ENCODE measurements at places on chromosomes 6 and 20.
A peak's percentile ranks its signal among the peaks of the same experiment; 100 is the strongest.

DNA sequence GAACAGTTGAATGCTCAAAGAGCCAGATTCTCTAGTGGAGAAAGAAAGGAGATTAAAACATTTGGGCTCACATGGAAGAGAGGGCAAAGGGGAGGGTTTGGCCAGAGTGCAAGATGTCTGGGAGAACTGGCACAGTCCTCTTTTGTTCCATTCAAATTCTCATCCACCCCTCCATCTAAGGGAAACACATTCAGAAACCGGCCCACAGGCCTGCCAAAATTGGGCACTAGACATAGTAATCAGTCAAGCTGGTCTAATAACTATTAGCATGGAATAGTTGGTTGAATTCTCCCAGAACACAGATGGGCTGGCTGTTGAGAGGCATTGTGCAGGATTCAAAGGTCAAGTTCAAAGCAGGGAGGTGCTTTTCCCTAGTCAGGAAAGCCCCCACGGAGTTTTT lies 341.4 kb upstream of the IRAK1BP1 start:
- DNase-seq, result no peak

- no peak for DNase-seq
These were observed 49.8 kb downstream of the SCGN start for GRCh38 chr6:25701807-25702206.

DNA sequence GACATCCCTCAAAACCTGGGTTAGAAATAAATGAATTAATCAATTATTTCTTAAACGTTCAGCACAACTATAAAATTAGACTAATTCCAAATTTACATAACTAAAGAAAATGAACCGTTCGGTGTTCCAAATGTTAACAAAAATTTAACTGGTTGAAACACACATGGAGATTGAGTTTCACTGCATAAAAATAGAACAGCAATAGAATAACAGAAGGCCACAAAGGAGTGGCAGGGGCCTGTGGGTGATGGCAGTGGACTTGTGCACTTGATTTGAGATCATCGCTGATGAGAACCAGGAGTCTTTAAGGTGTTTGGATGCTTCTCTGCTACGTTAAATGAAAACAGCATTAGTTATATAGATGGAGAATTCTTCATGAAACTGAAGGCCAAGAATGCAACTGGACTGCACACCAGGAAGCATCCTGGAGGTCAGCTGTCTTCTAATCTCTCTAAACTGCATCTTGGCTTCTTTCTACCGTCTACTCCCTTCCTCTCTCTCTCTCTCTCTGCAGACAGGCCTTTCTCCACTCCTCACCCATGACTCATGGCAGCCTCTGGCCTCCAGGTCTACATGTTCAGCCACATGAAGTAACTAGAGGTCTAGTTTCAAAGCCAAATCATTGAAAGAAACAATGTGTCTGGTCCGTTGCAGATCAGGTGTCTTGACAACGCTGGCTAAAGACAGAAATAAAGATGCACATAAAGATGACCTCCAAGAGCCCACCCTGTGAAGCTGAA lies 111.3 kb downstream of the SIM1 start:
- peak; percentile 74 for DNase-seq

GRCh38 chr6:50362706-50363105 lies 313.0 kb upstream of the DEFB112 start:
- no peak for DNase-seq

DNA sequence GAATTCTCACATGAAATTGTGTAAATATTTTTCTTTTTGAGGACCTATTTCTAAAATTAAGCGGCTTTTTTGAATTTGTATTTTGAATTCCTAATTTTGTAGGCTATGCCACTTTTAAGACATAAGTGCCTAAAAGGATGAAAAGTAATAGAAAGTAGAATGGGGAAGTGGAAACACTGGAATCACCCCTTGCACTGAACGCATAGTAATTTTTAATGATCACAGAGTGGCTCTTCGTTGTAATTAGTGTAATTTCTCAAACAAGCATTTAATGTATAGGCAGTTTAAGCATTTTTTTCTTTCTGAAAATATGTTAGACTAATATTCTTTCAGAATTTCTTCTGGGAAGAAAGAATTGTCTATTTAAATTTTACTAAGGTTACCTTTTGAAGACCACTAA lies 73.2 kb downstream of the ARID1B start:
- no peak for DNase-seq

DNA sequence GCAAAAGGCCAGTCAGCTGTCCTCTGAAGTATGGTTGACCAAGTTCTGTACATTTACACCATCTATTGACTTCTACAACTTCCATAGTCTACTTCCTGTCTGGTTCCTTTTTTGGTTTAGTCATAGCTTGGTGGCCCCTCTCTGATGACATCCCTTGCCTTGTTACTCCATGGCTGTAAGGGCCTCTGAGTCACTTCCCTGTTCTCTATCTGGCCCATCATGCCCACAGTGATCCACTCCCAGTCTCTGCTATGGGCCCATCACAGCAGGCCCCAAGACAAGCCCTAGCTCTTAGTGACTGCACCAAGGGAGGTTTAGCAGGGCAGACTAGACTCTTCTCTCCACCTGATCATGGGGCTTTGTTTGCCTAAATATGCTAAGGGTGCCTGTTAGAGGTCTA lies 441.6 kb downstream of the HACE1 start:
- no peak for DNase-seq

DNA sequence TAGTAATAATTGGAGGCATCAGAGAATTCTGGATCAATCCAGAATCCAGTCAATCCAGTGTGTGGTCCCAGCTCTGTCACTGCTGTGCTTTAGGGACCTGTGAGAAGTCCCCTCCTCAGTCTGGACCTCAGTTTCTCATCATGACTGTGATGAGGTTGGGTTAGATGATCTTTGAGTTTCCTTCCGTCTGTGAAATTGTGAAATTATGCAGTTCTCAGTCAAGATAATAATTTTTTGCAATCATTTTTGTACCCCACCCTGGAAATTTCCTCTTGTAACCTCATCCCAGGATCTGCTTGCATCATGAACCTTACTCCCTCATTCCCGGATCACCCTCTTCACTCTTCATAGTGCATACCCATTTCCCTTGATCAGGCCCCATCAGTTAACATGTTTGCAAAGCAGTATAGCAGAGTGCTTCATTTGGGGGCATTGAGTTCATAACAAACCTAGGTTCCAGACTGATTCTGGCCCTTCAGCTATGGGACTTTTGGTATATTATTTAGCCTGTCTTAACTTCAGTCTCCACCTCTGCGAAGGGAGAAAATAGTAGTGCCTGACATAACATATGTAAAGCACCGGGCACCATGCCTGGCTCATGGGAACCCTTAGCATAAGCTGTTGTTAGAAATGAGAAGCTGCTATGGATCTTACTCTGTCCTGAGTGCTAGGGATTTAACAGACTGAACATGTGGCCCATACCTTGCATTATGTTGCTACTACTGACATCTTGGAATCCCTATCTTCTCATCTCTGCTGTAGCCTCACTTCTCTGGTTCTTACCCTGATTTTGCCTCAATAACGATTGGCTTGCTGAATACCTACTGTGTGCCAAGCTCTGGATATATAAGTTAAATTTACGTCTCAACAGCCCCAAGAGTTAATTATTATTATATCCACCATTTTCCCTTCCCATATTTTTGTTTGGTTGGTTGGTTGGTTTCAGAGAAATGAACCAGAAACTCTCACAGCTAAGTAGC lies 1.3 kb downstream of the ZNF76 start:
- no peak for DNase-seq

- DNase-seq, result no peak
These were observed 1.3 kb downstream of the MCUR1 start for GRCh38 chr6:13813026-13813425.

GRCh38 chr20:49009899-49010631 lies 36.0 kb upstream of the CSE1L start:
- no peak for DNase-seq

DNA sequence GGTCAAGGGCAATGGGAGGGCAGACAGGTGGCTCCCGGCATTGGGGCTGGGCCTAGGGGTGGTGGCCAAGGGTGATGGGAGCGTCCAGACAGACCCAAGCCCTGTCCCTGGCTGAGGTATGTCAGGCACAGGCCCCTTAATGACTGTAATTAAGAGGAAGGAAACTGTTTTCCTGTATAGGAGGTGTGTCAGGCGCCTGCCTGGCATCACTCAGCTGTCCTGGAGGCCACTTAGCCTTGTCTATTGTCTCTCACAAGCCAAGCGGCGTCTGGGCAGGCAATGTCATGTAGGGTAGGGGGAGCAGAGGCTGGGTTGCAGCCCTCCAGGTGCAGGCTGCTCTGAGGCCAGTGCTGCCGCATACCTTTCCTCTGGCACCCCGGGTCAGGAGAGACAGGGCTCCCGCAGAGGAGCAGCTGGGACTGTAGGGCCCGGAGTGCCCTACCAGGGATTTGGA lies 3.9 kb upstream of the FAM83C start:
- DNase-seq, result no peak

DNA sequence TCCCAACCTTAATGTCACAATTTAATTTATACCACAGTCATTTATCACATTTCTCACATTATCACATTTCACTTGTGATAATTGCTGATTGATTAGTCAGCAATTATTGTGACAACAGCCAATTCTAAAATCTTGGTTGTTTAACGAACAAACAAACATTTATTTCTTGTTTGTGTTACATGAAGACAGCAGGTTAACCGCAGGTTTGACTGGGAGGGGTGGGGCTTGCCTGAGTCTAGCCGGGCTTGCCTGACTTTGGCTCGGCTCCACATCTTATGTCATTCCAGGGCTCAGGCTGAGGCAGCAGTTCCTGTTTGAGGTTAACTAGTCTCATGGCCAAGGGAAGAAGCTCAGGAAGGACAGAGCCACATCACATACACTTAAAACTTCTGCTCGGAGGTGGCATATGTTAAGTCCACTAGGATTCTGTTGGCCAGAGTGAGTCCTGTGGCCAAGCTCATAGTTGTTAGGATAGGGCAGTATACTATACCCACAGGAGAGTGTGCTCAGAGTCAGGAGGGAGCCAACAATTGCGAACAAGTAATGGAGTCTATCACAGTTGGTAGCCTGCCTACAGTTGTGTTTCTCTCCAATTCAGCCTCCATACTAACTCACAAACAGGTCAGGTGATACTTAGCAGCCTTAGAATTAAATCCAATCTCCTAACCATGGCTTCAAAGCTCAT lies 90.0 kb upstream of the IFNGR1 start:
- peak; percentile 64 for DNase-seq
